ENCODE measurements at places on chromosomes 16 and 17. TPM values are rescaled to one million over a fixed set of nuclear protein-coding genes. Genes with fewer than 3 reads are reported as not detected.

The EFNB3 gene
- 0.70 TPM for total RNA-seq

The GNG13 gene
- total RNA-seq = not detected

- DNase-seq = no peak
Observed at GRCh38 chr17:60372790-60373483, 19.0 kb downstream of the USP32 start.

The CFAP20 gene
- total RNA-seq = 26.9 TPM

The KIF2B gene
- total RNA-seq = not detected

GRCh38 chr16:12758670-12759558, 44.8 kb downstream of the CPPED1 start:
- no peak for DNase-seq

DNA sequence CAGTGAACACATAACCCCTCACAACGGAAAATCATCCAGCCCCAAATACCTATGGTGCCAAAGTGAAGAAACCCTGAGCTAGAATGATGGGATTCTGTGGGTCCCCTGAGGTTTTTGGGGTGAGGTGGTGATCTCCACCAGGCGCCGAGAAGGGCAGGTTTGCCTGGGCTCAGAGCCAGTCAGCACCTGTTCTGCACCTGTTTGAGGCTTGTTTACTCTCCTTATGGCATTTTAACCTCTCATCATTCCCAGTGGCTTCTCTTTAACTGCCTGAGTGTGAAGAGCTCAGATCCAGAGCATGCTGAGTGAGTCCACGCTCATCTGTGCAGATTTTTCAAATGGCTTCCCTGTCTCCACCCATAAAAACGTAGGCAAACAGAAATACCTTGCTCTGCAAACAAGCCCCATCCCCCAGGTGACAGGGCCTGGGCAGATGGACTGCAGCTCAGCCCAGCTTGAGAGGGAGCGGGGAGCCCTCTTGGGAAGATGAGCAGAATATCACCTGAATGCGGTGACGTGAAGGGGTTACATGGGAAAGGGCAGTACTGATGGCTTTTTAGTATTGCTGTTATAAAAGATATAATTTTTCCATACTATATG, 40.1 kb upstream of the CLEC19A start:
- no peak for DNase-seq

- no peak for DNase-seq
Observed at GRCh38 chr17:60747069-60747808, 69.6 kb downstream of the BCAS3 start.

GRCh38 chr16:1656808-1657617, 21.1 kb upstream of the JPT2 start:
- DNase-seq = no peak

The PABPN1L gene
- not detected for total RNA-seq

DNA sequence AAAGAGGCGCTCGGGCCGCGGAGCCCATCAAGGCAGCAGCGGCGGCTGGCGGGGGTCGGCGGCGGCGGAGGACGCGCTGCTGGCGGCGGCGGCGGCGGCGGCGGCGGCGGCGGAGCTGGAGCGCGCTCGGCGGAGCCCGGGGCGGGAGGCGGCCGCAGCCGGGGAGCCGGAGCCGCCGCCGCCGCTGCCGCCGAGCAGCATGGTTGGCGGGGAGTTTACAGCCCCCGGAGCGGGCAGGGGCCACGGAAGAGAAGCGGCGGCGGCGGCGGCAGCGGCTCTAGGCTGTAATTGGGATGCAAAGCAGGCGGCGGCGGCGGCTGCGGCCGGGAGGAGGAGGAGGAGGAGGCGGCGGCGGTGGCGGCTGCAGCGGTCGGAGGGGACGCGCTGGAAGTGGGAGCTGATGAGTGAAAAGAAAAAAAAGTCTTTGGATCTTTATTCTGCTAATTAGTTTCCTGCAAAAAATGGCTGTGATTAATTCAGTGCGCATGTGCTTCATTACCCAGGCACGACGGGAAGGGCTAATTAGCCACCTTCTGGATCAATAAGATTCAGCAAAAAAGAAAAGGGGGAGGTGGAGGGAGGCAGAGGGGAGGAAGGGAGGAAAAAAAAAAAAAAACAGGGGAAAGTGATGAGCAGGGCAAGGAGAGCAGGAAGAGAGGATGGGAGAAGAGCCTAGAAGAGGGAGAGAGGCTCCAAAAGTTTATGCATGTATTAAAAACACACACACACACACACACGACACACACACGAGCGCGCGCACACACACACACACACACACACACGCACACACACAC, 10.9 kb upstream of the ZFHX3 start:
- no peak for DNase-seq

- DNase-seq = no peak
Observed at GRCh38 chr17:34797720-34798119, 163.5 kb downstream of the CCT6B start.

The TBX6 gene
- total RNA-seq = 4.9 TPM

The CNTNAP4 gene
- total RNA-seq = not detected

GRCh38 chr16:85641305-85641704, 28.2 kb downstream of the GSE1 start:
- DNase-seq = no peak

- DNase-seq = no peak
Observed at GRCh38 chr17:61443475-61443882, 8.7 kb upstream of the TBX4 start.

DNA sequence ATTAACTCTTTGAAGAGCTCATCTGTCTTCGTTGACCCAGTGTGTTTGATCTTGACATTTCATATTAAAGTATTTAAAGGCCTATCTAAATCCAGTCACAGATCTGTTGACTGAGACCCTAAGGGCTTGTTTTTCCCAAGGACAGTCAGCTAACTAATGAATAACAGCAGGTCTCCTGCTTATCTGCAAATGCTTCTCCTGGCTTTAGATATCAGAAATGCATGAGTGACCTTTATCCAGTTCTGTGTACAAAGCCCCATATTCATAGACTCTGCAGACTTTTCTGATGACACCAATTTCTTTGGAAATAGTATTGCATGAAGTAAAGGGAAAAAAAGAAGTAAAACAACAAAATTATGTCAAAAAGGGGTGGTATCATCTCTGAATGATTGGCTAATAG, 70.3 kb downstream of the YPEL2 start:
- DNase-seq = no peak

The KREMEN2 gene
- 0.19 TPM for total RNA-seq

DNA sequence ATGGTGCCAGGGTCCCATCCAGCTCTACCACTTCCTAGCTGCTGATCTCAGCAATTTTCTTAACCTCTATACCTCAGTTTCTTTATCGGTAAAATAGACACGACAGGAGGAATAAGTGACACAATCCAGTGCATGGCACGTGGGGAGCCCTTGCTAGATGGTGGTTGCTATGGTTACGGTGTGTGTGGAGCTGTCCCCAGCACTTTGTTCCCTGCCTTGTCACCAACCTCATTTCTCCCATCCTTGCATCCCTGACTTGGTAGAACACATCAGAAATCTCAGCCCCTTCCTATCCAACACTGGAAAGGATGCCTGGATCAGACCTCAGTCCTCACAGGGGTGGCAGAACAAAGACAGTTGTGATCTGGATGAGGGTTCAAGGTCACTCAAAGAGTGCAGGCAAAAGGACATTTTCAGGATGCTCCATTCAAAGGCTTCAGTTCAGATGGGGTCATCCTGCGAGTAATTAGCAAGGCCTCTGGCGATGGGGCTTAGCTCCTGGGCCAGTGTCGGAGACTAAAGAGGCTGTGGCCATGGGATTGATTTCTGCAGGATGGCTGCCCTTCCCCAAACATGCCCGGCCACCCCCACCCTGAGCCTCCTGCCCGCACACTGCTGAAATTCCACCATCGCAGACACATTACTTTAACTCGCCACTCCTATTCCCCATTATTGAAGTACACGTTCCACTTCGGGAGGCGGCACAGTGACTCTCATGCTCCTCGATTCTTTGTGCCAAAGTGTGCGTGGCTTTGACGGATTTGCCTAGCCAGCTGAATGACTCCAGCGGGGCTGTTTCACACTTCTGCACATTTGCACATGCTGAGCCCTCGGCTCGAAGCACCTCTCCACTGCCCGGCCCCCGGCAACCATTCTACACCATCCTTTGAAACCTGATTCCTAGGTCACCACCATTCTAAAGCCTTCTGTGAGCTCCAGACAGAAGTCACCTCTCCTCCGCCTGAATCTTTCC, 40.3 kb downstream of the WNT3 start:
- DNase-seq = no peak

GRCh38 chr17:77320485-77321256, 179.9 kb downstream of the SEC14L1 start:
- DNase-seq = no peak

- no peak for DNase-seq
Observed at GRCh38 chr16:49484936-49485335, 111.3 kb downstream of the C16orf78 start.

DNA sequence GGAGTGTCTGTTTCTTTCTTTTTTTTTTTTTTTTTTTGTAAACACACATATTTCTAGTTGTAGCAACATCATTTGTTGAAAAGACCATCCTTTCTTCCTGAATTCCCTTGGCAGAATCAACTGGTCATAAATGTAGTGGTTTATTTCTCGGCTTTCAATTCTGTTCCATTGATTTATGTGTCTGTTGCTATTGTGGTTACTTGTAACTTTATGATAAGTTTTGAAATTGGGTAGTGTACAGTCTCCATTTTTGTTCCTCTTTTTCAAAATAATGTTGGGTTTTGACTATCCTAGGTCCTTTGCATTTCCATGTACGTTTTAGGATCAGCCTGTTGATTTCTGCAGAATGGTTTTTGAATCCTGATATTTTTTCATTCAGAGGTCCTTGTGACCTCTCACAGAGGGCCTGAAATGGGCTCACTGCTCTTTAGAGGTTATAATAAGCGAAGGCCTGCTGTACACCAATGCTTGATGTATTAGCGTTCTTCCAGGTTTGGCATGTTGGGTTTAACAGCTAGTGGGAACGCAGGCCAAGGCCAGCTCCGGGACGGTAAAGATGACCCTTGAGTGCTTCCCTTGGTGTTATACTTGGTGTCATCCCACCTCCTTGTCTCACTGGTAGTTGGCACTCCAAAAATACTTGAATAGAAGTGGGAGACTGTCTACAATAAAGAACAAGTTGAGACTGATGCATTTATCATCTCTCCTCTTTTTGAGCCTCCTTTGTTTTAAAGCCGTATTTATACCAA, 43.8 kb downstream of the ZNRF1 start:
- DNase-seq = no peak

The SYNGR3 gene
- 1.0 TPM for total RNA-seq

DNA sequence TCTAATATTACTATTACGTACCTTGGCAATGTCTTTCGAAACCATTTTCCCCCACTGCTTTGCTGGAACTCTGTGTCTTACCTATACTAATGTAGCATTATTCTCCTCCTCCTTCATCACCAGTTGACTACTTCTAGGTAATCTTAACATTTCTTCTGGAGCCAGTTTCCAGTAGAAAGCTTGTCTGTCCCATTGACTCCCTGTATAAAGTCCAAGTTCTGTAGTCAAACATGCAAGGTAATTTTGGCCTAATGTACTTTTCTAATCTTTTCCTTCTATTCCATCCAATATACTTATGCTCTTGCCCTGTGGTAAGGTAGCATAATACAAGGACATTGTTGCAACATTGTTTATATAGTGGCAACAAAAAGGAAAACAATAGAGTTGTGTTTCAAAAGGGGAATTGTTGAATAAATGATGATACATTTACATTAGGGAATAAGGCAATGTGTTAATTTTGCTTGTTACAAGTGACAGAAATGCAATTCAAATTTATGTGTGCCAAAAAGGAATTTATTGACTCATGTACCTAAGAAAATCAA, 27.9 kb downstream of the OMG start:
- DNase-seq = no peak

The RCVRN gene
- not detected for total RNA-seq

- no peak for DNase-seq
Observed at GRCh38 chr16:58506241-58507194, 6.6 kb downstream of the NDRG4 start.

- DNase-seq = no peak
Observed at GRCh38 chr17:526425-526824, 173.8 kb upstream of the RPH3AL start.

DNA sequence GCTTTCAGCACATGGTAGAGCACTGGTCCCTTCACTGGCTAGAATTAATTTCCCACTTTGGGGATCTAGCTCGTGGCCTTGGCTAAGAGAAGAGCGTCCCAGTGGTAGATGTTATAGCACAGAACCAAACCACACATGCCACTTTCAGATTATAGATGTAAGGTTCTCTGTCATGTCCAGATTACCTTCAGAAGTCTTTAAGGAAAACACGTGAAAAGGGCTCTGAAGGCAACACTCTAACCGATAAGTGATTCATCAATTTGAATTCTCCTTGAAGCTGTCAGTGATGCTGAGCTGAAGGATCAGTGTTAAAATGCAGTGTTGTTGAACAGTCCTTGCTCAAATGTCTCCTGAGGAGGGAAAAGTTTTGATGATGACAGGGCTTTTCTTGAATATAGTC, 43.5 kb upstream of the VPS4A start:
- no peak for DNase-seq

DNA sequence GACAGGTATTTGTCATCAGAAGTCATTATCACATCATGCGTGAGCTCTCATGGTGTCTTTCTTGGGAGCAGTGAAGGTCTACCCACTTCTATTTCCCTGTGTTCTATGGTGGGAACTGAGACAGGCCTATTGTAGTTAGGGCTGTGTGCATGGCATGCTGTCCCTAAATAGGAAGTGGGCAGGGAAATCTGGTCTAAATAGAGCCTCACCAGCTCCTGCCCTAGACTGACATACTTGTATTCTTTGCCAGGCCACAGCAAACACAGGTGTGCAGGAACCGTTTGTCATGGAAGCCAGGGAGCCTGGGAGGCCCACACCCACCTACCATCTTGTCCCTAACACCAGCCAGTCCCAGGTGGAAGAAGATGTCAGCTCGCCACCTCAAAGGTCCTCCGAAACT, 10.1 kb downstream of the SLC7A6 start:
- DNase-seq = no peak

The GUCY2D gene
- not detected for total RNA-seq

The COPZ2 gene
- total RNA-seq = 7.4 TPM

DNA sequence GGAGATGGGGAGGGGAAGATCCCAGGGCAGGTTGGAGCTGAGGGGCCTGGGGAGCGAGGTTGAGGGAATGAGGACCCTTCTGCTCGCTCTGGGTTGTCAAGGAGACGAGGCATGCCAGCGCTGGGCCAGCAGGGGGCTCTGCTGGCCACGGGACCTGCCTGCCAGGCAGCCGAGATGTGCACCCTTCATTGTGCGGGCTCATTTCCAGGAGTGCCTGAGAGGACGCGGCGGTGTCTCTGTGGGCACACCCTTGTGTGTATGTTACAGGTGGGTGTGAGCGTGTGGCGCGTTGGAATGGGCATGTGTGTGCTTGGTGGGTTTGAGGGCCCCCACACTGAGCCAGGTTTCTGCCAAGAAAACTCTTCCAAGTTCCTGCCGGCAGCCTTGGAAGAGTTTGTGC, 15.9 kb downstream of the ARHGAP23 start:
- no peak for DNase-seq

DNA sequence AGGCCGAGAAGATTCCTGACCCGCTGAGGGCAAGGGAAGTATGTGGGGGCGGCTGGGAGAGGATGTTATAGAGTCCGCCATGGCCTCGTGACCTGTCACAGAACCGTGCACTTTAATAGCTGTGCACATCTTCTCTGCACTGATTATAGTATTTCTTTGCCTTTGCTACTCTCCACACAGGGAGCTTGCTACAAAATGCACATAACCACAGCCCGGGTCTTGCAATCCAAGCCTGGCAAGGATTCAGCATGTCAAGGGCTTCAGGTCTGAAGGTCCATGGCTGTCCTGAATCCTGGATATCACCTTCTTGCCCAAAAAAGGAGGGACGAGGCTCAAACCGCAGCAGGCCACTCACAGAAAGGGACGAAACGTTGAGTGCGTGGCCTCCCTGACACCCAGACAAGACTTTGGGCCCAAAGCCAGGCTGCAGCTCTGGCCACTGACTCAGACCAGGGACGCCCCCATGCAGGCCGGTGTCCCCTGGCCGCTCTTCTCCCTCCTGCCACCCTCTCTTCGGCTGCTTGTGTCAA, 43.7 kb downstream of the USP22 start:
- DNase-seq = no peak

The PALB2 gene
- 12.4 TPM for total RNA-seq

Data from esophagus squamous epithelium (tissue), 5 donors.